Glutamatergic neuron (in vitro differentiated cells): ENCODE measurements at places on chromosomes 2 and 18. TPM values are rescaled to one million over a fixed set of nuclear protein-coding genes. Genes with fewer than 3 reads are reported as not detected.

SLC8A1 gene
- 1.9 TPM for total RNA-seq

TM4SF20 gene
- not detected for total RNA-seq

RGPD4 gene
- 0.12 TPM for total RNA-seq

AKAIN1 gene
- total RNA-seq = 14.1 TPM

- peak; percentile 84 for DNase-seq
Observed at GRCh38 chr2:1750933-1751766, 6.8 kb upstream of the PXDN start.

DNA sequence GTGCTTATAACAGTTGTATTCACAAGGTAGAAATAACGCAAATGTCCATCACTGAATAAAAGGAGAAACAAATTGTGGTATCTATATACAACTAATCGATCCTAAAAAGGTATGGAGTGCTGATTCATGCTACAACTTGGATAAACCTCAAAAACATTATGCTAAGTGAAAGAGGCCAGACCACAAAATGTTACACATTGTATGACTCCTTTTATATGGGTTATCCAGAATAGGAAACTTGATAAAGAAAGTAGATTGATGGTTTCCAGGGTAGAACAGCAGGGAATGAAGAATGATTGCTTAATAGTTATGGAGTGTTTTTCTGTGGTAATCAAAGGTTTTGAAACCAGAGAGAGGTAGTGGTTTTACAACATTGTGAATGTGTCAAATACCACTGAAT lies 432.2 kb upstream of the TRIB2 start:
- DNase-seq = no peak

DNA sequence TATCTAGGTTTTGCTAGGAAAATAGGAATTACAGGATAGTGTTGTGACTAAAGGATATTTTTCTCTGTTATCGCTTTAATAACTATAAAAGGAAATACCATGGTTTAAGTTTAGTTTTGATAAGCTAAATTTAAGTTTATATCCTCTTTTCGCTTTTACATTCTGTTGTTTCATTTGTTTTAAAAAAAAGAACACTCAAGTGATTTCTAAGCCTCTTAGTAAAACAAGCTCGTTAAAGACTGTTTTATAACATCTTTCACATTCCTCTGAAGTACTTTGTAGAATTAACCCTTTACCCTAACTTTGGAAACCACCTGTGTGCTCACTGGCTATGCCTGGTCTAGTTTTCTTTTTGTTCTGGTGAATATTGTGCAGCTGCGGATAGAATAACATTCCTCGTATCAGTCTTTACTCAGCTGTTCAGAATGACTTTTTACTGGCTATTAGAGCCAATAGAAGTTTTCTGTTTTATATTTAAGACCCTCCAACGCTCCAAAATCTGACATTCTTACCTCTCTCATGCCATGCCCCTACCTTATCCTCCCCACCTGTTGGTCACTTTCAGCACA lies 183.1 kb downstream of the PTPRM start:
- no peak for DNase-seq

DNA sequence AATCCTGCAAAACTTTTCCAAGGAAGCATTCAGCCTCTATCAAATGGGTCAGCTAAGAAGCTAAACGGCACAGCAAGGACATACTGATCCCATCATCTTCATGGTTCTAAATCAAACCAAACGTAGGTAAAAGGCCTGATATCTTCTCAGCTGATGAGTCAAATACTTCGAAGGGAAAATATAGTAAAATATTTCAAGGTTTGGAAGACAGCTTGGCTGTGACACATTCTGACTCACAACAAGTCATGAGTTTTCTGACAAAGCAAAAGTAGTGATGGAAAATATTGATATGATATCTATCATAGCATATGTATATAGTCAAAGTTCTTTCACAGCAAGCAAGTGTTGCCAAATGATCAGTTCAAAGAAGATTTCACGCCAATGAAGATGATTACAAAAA lies 31.5 kb downstream of the DOCK10 start:
- no peak for DNase-seq

DNA sequence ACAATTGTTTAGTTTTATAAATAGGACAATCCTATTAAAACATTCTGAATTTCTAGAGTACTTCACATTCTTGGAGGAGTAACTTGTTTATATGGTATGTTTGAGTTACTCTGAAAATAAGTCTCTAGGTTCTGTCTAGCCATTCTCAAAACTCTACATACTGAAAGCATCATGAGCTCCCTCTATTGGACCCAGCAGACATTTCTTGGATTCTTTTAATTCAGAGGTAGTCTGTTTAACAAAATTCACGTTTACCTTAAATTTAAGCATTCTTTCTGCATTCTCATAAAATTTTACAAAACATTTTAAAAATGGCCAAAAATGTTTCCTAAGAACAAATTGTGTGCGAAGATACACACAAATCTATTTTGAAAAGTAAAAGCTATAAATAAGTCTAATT lies 15.3 kb downstream of the SP9 start:
- DNase-seq = no peak

- no peak for DNase-seq
Observed at GRCh38 chr2:226228080-226228479, 571.5 kb downstream of the IRS1 start.

DNA sequence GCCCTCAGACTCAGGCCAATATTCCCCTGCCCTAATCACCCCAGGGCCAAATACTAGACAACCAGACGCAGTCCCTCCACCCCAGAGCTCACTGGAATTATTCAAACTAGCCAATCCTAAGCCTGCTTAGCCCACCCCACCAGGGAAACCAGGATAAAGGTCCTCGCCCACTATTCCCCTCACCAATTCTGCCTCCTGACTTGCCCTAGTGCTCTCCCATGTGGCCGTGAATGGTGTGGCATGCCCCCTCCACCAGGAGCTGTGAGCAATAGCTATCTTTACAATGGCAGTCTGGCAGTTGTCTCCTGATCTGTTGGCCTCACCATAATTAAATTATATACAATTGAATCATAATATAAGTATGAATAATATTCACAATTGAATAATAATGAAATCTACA lies 42.3 kb downstream of the FAM124B start:
- peak; percentile 42 for DNase-seq

- DNase-seq = no peak
Observed at GRCh38 chr2:58107803-58108710, 61.5 kb downstream of the VRK2 start.

DNA sequence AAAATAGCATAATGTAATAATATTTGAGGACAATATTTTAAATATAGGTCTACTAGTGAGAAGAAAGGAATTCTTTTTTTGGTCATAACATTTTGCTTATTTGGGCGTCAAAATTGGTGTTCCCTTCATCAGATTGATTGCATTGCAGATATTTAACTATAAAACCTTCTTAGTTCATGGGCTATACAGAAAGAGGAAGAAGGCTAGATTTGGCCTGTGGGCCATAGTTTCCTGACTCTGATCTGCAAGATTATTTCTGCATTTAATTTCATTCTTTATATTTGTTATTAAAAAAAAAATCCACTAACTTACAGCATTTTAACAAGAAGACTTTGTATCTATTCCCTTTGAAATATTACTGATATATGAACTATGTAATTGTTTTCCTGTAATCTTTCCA lies 31.9 kb downstream of the PIKFYVE start:
- DNase-seq = no peak

- no peak for DNase-seq
Observed at GRCh38 chr2:96642564-96643360, at the start of gene FER1L5. FER1L5 (plus strand) TSS chr2:96642764; CDS start chr2:96642837, 73 bp downstream.

CCDC148 gene
- total RNA-seq = 1.8 TPM

CYRIA gene
- 19.3 TPM for total RNA-seq

SNRNP200 gene
- total RNA-seq = 136 TPM

DNA sequence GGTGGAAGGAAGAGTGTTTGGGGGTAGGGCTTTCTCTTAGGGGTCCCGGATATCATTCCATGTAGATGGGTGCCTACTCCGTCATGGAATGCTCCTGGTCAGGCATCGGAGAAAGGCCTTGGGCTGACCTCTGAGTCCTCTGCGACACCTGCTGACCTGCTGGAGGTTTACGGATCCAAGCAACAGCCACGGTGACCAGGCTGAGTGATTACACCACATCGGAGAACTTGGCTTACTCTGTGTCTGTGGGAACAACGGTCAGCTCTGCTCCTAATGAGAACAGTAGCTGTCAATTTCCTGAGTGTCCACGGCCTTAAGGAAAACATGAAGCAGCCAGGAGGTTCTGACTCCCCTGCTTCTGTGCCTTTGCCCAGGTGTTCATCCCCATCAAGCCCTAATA lies 73.2 kb downstream of the TNP1 start:
- no peak for DNase-seq

GRCh38 chr18:56953428-56954198 lies 193.3 kb upstream of the BOD1L2 start:
- DNase-seq = no peak
